ENCODE measurements at places on chromosomes 4 and X. TPM values are rescaled to one million over a fixed set of nuclear protein-coding genes. Genes with fewer than 3 reads are reported as not detected.

Gene PPP3CA
- 12.2 TPM for total RNA-seq

Gene HTN1
- total RNA-seq = not detected

Gene CSAG3
- total RNA-seq = not detected

Gene MAGEB5
- total RNA-seq = not detected

Gene TACC3
- total RNA-seq = 165 TPM

Gene SRPX2
- total RNA-seq = 0.35 TPM

Gene F8
- 2.3 TPM for total RNA-seq

Gene SERTM2
- 0.11 TPM for total RNA-seq

Gene CD99L2
- 40.1 TPM for total RNA-seq

Gene HTT-AS
- total RNA-seq = not detected

DNA sequence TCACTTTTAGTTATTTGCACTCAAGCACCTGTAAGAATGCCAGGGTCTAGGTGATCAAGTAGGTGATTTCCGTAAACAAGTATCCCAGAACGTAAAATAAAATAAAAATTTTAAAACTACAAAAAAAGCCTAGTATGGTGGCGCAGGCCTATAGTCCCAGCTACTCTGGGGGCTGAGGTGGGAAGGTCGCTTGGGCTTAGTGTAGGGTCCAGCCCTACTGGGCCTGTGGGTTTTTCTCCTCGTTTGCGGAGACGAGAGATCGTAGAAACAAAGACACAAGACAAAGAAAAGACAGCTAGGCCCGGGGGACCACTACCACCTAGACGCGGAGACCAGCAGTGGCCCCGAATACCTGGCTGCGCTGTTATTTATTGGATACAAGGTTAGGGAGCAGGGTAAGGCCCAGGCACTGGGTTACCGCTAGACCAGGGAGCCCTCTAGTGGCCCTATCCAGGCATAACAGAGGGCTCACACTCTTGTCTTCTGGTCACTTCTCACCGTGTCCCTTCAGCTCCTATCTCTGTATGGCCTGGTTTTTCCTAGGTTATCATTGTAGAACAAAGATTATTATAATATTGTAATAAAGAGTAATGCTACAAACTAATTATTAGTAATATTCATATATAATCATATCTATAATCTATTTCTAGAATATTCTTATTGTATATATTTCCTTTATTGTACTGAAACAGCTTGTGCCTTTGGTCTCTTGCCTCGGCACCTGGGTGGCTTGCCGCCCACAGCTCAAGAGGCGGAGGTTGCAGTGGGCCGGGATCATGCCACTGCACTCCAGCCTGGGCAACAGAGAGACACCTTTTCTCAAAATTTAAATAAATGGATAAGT lies 38.4 kb downstream of the SAGE1 start:
- DNase-seq = peak; percentile 52

- DNase-seq = no peak
These were observed 1503.8 kb upstream of the PABPC4L start for GRCh38 chr4:135705343-135705742.

DNA sequence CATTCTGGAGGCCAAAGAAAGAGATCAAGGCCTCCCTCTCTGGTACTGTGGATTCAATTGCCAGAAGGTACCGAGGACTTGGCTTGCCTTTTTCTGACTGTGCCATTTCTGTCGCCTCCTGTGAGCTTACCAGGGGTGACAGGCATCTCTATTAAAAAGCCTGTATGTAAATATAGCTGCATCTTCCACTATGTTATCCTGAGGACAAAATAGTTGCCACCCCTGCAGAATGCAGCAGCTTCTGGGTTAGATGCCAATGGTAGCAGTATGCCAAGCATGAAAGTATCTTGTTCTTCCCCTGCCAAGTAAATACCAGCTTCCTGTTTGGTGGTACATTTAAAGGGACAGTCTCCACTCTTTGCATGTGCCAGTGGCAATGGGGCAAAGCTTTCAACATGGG lies 10.7 kb downstream of the TRPC5OS start:
- DNase-seq = no peak

DNA sequence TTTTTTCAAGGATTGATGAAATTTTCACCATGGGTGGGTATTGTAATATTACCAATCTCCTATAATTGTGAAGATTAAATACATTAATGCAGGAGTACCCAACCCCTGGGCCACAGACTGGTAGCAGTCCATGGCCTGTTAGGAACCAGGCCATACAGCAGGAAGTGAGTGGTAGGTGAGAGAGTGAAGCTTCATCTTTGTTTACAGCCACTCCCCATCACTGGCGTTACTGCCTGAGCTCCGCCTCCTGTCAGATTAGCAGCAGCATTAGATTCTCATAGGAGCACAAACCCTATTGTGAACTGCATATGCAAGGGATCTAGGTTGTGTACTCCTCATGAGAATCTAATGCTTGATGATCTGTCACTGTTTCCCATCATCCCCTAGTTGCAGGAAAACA lies 15.1 kb downstream of the RAPGEF2 start:
- no peak for DNase-seq

DNA sequence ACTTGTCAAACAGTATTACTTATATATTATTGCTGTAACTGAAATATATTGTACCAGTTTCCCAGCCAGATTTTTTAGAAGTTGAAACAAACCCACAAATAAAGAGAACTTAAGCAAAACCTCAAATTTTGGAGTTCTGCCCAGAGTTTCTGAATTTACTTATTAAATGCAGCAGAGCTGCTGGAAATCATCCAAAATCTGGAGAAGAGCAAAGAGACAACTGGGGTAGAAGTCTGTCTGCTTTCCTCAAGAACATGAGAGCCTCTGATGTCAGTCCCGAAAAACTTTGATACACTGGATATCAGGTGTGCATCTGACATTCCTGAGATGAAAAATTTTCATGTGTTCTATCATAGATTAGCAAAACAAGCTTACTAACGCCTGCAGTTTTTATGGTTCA lies 325.9 kb downstream of the NR3C2 start:
- DNase-seq = no peak

- DNase-seq = no peak
These were observed 190.9 kb downstream of the RAP1GDS1 start for GRCh38 chr4:98452091-98452490.

GRCh38 chr4:176044589-176044951 lies 21.1 kb upstream of the WDR17 start:
- no peak for DNase-seq

DNA sequence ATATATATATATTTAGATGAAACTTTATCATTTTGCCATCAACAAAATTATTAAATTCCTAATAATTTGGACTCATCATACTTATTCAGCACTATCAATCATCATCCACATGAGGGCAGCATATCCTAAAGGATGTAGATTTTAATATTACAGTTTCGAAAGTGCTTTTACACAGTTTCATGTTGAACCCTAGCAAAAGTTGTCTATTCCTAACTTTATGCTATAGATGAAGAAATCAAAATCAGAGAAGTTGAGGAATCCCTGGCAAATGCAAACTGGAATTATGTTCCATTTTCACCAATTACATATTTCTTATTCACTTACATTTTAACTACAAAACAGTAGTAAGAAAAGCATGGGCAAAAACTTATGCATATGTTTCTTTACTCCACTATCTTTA lies 36.6 kb upstream of the UGT2A1 start:
- DNase-seq = no peak

DNA sequence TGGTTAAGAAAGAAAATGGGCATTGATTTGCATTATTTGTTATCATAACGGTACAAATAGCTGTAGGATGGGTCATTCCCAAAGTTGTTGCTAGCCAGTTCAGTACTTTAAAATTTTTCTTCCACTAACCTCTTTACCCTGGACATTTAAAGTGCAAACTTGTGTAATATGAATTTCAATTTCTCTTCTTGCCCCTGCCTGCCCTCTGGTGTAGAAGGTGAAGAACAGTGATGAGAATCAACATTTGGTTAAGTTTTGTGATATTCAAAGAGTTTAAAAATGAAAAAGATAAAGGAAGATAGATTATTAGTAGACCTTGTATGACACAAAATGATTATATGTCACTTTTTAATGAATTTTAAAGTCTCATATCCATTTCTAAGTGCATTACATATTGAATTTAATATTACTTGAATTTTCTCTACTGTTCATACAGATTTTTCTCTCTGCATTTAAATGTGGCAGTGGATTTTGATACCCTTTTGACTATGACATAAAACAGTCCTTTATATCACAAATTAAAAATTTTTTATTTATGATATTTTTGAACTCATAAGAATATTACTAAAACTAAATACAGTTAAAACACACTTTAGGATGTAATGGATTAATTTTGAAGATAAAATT lies 337.7 kb downstream of the BMPR1B start:
- no peak for DNase-seq

GRCh38 chrX:110042496-110042895 lies 39.6 kb downstream of the TMEM164 start:
- DNase-seq = no peak

GRCh38 chr4:100248476-100248875 lies 58.2 kb upstream of the DDIT4L start:
- DNase-seq = no peak

GRCh38 chr4:36414248-36414647 lies 132.8 kb downstream of the DTHD1 start:
- DNase-seq = no peak

- peak; percentile 47 for DNase-seq
These were observed 5.9 kb downstream of the IRAK1 start for GRCh38 chrX:154013614-154014360.

DNA sequence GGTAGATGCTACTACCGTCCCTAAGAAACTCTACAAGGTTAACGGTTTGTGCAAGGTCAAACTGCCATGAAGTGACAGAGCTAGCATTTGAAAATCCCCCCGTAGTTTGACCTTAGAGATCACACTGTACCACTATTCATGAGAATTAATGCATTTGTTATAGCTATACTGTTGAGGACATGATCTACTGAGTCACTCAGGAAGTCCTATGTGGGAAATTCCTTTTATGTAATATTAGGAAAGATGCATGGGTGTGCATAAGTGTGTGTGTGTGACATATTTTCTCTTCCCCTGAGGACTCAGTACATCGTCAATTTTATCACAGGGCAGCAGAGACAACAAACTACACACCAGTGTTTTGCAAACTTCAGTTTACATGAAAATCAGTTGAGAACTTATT lies 141.1 kb downstream of the FBXW7 start:
- no peak for DNase-seq

DNA sequence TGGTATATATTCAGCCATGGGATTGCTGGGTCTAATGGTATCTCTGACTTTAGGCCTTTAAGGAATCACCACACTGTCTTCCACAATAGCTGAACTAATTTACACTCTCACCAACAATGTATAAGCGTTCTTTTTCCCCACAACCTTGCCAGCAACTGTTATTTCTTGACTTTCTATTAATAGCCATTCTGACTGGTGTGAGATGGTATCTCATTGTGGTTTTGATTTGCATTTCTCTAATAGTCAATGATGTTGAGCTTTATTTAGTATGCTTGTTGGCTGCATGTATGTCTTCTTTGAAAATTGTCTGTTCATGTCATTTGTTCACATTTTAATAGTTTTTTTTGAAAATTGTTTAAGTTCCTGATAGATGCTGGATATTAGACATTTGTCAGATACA lies 235.2 kb downstream of the HEPH start:
- DNase-seq = no peak

GRCh38 chrX:47169726-47170515 lies 23.7 kb upstream of the UBA1 start:
- no peak for DNase-seq

DNA sequence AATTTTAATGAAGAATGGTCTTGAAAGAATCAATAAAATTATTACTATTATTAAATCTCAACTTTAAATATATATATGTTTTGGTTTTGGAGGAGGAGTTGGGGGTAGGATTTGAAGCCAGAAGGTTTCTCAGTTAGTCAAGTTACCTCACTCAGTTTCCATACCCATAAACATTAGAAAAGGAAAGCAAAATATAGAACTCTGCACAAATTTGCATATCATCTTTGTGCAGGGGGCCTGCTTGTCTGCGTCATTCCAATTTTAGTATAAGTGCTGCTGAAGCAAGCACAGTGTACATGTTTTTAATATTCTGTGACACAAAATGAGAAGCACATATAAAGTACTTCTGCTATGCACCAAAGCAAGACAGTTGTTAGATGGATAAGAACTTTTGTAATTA lies 47.5 kb upstream of the SCRG1 start:
- no peak for DNase-seq

- DNase-seq = no peak
These were observed 52.7 kb downstream of the PSAPL1 start for GRCh38 chr4:7381890-7382633.

- no peak for DNase-seq
These were observed 188.7 kb upstream of the TLL1 start for GRCh38 chr4:165684177-165684805.

DNA sequence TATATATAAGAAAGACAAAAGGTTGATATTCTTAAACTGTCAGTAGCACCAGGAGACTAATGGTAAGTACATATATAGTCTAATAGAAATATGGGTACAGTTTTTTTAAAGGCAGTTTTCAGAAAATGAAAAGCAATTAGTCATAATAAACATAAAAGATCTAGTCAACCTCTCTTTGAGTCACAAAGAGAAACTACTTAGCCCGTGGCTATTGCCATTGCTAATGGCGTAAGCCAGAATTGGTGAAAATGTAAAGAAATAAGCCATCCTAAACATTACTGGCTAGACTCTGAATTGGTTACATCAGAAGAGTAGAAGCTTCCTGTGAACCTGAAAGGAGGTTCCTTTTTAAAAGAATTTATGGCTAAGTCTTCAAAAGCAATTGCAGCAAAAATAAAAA lies 668.7 kb upstream of the CPEB2 start:
- DNase-seq = no peak

GRCh38 chr4:111115881-111116280 lies 493.0 kb upstream of the PITX2 start:
- no peak for DNase-seq

- DNase-seq = no peak
These were observed 683.5 kb downstream of the TRIML1 start for GRCh38 chr4:188822698-188823097.

GRCh38 chr4:185369731-185370130 lies 26.0 kb downstream of the LRP2BP start:
- no peak for DNase-seq

- no peak for DNase-seq
These were observed 27.5 kb upstream of the PDGFC start for GRCh38 chr4:156999175-156999517.
